ENCODE measurements at places on chromosomes 12 and 14.

DNA sequence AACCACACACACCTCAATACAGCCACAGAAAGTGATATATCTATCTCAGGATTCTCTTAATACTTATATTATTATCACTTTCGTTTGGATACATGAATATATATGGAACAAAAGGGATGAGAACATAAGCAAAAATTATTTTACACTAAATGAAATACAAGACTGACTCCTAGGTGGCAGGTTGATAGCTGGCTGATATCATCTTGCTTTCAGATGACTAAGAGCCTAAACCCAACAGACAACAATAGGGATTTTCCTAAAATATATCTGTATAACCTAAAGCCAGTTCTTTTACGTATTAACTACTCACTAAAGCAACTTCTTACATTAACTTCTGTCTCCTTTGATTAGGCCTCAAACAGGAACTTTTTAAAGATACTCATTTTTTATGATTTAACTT is 65.1 kb downstream of the BAZ1A start:
- no peak for DNase-seq

DNA sequence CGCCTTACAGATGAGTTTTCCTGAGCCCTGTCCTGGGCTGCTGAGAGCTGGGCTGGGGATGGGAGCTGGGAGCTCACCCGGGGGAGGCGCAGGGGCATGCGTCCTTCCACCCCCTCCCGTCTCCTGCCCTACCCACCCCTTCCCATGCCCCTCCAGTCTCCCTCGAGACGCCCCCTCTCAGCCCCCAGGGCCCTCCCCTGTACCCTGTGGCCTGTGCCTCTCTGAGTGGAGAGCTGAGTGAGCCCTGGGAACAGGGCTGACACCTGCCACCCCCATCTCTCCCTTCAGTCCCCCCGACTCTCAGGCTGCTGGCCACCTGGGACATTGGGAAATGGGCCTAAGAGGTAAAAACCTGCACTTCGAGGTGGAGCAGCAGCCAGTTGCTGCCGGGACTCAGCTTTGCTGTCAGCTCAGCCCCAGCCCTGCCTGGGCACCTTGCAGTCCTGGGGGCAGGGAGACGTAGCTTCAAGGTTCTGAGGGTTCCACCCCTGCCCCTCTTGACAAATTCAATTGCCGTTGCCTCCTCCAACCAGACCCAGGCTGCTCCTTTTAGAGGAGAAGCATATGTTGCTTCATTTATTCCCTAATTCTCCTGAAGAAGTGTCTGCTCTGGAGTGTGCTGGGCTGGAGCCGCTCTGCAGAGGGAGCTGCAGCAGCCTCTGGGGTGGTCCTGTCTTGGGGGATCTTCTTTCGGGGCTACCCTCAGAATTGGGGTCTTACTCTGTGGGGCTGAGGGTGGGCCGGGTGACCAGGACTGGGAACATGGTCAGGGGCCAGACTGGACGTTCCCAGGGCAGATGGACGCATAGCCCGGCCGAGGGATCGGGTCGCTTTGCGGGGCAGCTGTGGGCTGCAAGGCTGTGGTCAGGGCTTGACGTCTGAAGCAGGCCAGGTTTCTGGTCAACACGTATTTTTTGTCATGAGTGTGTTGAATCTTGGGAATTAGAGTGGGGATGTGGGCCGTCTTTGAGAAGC is 141.4 kb downstream of the ADGRD1 start:
- DNase-seq = no peak

DNA sequence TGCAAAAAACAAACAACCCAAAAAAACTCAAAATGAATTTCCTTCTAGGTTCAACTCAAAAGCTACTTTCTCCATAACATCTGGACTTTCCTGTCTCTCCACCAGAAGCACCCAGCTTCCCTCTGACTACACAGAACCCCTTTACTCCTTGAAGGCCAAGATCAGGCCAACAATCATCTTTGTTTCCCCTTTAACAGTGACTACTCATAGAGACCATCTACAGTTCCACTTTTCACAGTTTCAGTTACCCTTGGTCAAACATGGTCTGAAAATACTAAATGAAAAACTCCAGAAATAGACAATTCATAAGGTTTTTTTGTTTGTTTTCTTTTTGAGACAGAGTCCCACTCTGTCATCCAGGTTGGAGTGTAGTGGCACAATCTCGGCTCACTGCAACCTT is 11.8 kb downstream of the GCH1 start:
- DNase-seq = no peak

DNA sequence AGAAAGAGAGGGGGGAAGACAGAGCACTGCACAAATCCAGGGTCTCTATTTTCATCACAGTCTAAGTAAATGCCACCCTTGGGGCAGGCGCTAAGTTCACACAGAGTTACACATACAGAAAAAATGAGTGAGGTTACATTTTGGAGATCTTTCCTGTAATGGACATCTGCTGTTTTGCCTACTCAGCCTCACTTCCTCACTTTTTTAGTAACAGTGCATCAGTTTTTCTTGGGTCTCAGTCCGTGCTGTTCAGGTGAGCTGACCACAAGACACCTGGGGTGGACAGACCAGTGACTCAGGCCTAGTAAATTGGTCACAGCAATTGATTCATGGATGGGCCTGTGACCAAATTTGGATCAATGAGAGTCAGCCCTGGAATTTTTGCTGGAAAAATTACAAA is 33.6 kb upstream of the SLC5A8 start:
- DNase-seq = no peak

DNA sequence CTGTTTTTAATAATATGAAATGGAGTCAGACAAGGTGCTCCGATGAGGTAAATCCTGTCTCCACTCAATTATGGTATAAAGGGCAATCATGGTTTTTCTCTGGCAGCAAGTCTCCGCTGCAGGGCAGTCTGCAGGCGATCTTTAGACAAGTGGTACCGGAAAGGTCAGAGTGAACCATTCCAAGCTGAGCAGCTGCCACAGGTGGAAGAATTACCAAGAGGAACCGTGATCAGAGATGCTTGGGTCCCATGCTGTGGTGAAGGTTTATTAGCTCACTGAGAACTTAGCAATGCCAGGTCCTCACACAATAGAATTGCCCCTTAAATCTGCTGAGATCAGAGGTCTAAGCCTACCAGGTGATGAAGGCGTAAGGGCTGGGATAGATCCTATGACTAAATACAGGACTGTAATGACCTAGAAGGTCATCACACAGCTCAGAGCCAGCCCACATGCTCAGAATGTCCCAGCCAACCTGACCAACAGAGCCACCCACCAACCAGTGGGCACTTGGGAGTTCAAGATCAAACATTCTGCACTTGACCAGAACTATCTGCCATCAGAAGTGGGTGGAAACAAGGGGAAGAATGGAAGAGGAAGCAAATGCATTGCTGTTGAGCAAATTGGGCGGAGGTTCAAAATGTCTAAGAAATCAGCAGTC is 175.2 kb upstream of the BCL2L14 start:
- DNase-seq = no peak

DNA sequence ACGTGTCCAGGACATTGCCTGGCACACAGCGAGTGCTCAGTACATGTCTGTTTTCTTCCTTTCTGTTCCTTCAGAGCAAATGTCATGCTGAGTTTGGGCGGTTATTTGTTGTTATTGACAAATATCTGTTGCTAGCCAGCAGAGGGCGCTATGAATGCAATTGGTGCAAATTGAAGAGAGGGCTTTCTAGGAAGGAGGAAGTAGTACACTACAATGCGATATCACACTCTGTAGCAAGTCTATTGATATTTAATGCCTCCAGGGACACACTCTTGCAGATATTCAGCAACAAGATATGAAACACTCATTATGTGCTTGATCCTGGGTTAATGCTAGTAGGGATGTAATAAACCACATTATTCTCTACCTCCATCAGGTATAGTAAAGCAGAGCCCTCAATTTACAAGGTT is 267.3 kb upstream of the SRRM4 start:
- DNase-seq = no peak

DNA sequence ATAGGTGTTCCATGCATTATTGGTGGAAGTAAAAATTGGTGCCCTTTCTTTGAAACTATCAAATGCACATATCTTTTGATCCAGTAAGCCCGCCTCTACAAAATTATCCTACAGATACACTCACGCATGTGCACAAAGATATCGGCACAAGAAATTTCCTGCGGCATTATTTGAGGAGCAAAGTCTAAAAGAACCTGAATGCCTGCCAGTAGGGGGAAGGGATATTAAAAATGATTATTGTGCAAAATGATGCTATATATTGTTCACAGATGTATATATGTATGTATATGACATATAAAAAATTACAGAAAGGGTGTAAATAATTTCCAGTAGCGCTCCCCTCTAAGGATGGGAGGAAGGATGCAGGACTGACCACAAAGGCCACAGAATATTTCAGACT is 24.7 kb upstream of the ADIPOR2 start:
- DNase-seq = no peak

- DNase-seq = no peak
These were observed 736 bp upstream of the PHLDA1 start for GRCh38 chr12:76032043-76032981.

- DNase-seq = no peak
These were observed 361.7 kb downstream of the SNAPC1 start for GRCh38 chr14:62123961-62124360.

GRCh38 chr12:102962532-102962931 is 5.1 kb downstream of the ASCL1 start:
- DNase-seq = no peak

GRCh38 chr12:48004053-48004941 is at the start of gene COL2A1:
Gene COL2A1, minus strand, starts transcription at chr12:48004476. Its CDS starts 155 bp downstream, at chr12:48004321.
- DNase-seq = no peak

GRCh38 chr12:9742661-9743060 is 9.8 kb upstream of the CLECL1 start:
- DNase-seq = no peak

DNA sequence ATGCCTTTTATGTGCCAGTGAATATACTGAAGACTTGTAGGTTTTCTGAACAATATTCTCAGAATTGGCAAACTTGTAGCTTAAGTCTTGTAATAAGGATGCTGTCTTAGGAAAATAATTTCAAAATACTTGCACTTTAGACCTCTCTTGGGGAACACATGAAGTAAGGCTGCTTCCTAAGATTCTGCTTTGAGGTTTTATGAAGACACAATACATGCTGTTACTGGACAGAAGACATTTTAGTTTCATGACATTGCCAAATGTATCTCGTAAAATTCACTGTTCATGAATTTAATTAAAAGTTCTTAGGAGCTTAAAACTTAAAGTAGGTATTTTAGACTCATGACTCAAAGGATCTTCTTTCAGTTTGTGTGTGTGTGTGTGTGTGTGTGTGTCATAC is 80.7 kb downstream of the RAD51B start:
- DNase-seq = no peak

- DNase-seq = no peak
These were observed 34.1 kb downstream of the ITGA7 start for GRCh38 chr12:55673638-55674037.

GRCh38 chr12:53726946-53727309 is 324 bp downstream of the CALCOCO1 start:
- DNase-seq = no peak

DNA sequence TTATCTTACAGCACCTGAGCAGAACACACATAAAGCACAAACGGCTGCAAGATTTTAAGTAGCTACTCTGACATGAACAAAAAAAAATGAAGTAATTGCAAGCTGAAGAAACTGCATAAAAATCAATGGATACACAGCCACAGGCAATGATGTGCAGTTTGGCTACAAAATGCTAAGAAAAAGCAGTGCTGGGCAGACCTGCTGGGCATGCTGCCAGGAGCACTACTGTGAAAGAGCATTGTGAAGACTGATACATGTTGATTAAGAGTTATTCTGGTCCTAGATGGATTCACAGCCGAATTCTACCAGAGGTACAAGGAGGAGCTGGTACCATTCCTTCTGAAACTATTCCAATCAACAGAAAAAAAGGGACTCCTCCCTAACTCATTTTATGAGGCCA is 20.1 kb upstream of the RTN1 start:
- DNase-seq = no peak
